ENCODE measurements at places on chromosomes 2 and 18. TPM values are rescaled to one million over a fixed set of nuclear protein-coding genes. Genes with fewer than 3 reads are reported as not detected.

The DYNAP gene
- total RNA-seq: not detected

The EFHD1 gene
- 25.9 TPM for total RNA-seq

GRCh38 chr2:25375989-25376545 is 34.3 kb upstream of the DNMT3A start:
- no peak overlapping the region for H3K4me3 ChIP-seq
- no peak overlapping the region for H3K27ac ChIP-seq
- no peak for DNase-seq
- H3K36me3 ChIP-seq: no peaks in the 10 kb centered on the region

GRCh38 chr18:70280007-70280925 is 8.6 kb upstream of the SOCS6 start:
- no peaks in the 10 kb centered on the region for H3K27me3 ChIP-seq
- no peak for DNase-seq
- no peak overlapping the region for H3K4me3 ChIP-seq
- no peak overlapping the region for H3K27ac ChIP-seq
- no peaks in the 10 kb centered on the region for H3K4me1 ChIP-seq
- no peaks in the 10 kb centered on the region for H3K36me3 ChIP-seq

DNA sequence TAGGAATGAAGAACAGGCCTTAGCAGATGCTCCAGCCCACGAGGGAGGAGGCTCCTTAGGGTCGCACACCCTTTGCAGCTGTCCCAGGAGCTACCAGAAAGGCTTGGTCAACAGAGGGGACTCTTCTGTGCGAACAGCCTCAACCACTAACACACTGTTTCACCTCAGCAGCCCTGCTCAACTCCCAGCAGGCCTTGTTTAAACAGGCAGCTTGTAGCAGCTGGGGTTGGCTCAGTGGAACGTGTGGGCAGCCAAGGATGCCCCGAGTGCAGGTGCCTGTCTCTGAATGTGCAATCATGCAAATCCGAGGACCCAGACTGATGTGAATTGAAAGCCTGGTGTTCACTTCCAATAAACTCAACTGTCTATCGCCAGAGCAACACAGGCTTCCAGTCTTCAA is 88.7 kb upstream of the CXCR4 start:
- H3K27me3 ChIP-seq: no peaks in the 10 kb centered on the region
- no peak overlapping the region for H3K27ac ChIP-seq
- H3K4me1 ChIP-seq: no peaks in the 10 kb centered on the region

DNA sequence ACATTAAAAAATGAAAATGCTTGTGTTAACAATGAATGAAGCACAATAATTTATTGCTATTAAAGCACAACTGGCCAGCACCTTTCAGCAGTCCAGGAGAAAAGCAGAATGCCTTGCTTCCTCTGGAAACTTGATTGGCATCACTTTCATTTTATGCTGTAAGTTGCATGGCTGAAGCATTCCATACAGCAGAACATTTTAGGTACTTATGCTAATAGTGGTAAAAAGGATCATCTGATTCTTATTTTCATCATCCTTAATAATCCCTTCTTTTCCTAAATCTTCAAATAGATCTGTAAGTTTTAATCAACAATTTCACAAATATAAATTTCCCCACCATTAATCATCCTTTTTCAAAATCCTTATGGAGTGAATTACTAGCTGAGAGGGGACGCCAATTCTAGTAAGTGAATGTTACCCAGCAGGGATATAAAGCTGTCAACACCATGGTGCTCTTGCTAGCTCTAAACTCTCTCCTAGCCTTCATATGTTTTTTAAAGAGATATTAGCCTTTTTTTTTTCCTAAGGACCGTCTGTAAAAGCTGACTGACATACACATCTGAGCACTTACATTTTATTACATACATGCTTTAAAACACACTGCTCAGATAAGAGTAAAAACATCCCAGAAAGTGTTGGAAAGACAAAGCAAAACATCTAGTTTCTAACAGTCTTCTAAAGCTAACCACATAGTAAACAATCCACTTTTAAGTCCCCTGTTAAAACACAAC is 5.3 kb downstream of the SATB2 start:
- H3K4me3 ChIP-seq: no peak overlapping the region
- no peak overlapping the region for H3K27ac ChIP-seq
- DNase-seq: no peak
- no peaks in the 10 kb centered on the region for H3K36me3 ChIP-seq

GRCh38 chr2:196520605-196521004 is 118.9 kb upstream of the CCDC150 start:
- no peaks in the 10 kb centered on the region for H3K27me3 ChIP-seq
- H3K4me1 ChIP-seq: no peaks in the 10 kb centered on the region
- no peak for DNase-seq
- H3K4me3 ChIP-seq: no peak overlapping the region
- no peak overlapping the region for H3K27ac ChIP-seq

DNA sequence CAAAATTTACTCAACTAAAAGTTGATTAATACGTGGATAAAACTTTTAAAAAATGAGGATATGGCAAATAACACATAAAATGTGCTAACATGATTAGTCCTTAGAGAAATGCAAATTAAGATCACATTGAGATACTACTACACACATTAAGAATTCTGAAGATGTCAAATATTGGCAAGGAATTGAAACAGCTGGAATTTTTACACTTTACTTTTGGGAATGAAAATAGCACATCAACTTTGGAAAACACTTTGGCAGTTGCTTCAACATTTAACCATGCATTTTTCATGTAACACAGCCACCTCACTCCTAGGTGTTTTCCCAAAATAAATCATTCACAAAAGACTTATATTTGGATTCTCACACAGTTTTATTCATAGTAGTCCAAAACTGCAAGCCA is 687.9 kb upstream of the SETBP1 start:
- no peaks in the 10 kb centered on the region for H3K4me1 ChIP-seq
- DNase-seq: no peak
- no peak overlapping the region for H3K27ac ChIP-seq

- no peaks in the 10 kb centered on the region for H3K36me3 ChIP-seq
- no peak overlapping the region for H3K27ac ChIP-seq
- no peak for DNase-seq
- H3K4me1 ChIP-seq: no peaks in the 10 kb centered on the region
- no peak overlapping the region for H3K4me3 ChIP-seq
Observed at GRCh38 chr2:227570615-227571014, 28.1 kb upstream of the SCYGR2 start.

Data from prostate gland (tissue), 2 donors.